ENCODE measurements at places on chromosomes 1 and 21.

- DNase-seq: no peak
Measured at GRCh38 chr1:82503822-82504221, 703.1 kb downstream of the ADGRL2 start.

DNA sequence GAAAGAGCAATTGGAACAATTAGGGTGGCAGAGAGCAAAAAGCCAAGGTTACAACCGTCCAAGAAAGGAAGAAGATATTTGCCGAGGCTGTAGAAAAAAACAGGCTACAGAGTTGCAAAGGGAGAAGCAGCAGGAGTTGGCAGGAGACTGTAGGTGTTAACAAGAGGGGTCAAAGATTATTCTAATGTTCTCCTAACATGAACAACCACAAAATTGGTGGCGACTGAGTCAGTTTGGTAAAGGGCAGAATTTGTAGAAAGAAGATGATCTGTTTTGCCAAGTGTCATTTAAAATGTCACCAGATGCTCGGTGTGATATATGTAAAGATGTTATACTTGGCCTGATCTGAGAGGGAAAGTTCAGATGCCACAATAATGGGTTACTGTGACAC is 401 bp upstream of the PRUNE1 start:
- no peak for DNase-seq

DNA sequence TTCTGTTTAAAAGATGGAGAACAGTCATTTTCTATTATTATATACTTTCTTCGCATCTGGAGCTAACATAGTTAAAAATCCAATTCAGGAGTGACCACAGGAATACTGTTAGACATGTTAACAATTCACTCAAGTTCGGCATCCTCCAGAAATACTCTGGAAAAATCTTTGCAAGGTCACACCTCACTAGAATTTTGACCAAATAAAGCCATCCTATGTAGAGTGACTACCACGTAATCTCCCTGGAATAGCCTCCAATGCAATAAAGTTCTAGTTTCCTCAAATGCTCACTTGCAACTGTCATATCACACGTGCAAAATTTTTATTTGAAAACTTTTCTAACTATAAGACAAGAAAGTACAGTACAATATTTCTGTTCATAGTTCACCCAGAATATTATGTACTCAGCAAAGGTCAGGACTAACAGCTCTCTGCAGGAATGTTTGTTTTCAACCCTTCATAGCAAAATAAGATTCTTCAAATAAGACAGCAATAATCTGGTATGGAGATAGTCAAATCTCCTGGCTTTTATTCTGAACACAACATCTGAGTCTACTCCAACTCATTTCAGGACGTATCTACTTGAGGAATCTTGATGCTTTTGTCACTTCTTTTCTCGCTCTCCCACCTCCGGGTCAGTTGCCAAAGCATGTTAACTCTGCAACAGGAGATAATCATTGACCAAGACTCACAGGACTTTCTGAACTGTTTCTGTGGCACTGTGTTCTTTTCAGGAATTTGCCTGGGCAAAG is 82.6 kb downstream of the GDAP2 start:
- no peak for DNase-seq

- no peak for DNase-seq
Measured at GRCh38 chr1:231387770-231388669, 34.1 kb downstream of the EGLN1 start.

- DNase-seq: no peak
Measured at GRCh38 chr21:27819299-27819698, 852.4 kb upstream of the ADAMTS5 start.

- DNase-seq: no peak
Measured at GRCh38 chr1:95353194-95353593, 119.2 kb downstream of the RWDD3 start.

DNA sequence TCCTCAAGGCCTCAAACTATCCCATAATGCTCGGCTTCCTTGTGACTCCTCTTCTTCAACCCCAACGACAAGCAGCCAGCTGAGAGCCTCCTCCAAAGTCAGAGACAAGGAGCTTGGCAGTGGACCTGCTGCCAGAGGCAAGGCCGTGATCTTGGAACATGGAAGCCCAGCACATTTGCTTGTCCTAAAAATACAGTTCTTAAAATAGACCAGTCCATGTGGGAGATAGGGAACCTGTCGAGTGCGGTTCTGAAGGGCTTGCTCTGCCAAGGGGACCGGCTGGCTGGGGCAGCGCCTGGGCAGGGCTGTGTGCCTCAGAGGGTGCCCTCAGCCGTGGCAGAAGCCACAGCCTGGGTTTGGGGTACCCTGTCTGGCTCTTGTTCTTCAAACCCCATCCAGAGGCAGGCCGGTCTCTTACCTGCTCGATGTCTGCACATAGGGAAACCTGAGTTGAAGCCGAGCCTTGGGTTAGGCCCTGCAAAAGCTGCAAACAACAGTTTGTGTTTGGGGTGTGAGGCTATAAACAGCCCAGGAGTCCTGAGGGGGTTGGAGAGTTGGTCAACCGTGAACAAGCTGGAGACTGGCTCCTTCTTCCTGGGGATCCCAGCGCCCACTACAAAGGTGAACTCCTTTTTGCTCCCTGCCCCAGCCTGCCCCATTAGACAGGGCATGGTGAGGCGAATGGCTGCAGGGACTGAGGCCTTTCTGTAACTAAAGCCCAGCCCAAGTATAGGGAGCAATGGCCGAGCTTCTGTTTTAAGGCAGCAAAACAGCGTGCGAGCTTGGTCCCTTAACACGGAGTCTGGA is 228.8 kb downstream of the CAMTA1 start:
- DNase-seq: no peak

DNA sequence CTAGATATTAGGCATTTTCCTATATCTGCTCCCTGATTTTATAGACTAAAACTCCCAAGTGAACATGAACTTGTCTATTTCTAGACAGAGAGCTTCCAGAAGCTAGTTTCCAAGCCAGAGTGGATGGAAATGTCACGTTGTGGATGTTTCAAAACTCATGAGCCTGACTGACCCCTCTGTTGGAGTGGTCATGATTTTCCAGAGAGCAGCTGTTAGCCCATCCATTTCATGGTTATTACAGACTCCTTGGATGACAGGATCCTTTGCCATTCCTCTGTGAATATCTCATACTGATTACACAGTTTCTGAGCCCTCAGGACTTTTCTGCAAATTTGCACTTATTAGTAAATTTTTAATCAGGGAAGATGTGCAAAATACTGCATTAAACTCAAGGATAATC is 76.8 kb upstream of the ATF3 start:
- DNase-seq: no peak

DNA sequence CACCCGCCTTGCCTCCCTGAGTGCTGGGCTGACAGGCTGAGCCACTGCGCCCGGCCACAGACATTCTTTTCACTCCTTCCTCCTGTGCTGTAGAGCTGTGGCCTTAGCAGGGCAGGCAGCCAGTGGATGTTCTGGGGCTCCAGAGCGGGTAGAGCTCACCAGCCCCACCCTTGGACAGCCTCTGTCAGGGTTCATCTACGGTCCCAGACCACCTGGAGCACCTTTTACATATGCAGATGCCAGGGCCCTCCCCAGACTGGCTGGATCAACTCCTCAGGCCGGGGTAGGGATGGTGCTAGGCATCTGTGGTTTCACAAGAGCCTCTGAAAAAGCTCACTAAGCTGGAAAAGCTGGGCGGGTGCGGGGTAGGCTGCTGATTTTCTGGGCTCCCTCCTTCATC is 4.6 kb downstream of the ATP13A2 start:
- DNase-seq: no peak

GRCh38 chr1:244234009-244234643 is 183.0 kb downstream of the ZBTB18 start:
- DNase-seq: no peak

GRCh38 chr1:111593403-111594305 is 25.9 kb upstream of the RAP1A start:
- no peak for DNase-seq

- DNase-seq: no peak
Measured at GRCh38 chr1:176241385-176242015, 34.4 kb upstream of the COP1 start.

GRCh38 chr1:107935396-107936064 is 29.4 kb downstream of the VAV3 start:
- DNase-seq: no peak

GRCh38 chr1:112901387-112901786 is 54.6 kb downstream of the SLC16A1 start:
- no peak for DNase-seq

GRCh38 chr1:61399199-61399598 is 316.8 kb downstream of the NFIA start:
- DNase-seq: no peak

DNA sequence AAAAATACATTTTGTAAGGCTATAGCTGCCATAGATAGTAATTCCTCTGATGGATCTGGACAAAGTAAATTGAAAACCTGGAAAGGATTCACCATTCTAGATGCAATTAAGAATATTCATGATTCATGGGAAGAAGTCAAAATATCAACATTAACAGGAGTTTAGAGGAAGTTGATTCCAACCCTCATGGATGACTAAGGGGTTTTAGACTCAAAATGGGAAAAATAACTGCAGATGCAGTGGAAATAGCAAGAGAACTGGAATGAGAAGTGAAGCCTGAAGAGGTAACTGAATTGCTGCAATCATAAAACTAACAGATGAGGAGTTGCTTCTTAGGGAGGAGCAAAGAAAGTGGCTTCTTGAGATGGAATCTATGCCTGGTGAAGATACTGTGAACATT is 230.8 kb downstream of the KCTD3 start:
- DNase-seq: no peak

DNA sequence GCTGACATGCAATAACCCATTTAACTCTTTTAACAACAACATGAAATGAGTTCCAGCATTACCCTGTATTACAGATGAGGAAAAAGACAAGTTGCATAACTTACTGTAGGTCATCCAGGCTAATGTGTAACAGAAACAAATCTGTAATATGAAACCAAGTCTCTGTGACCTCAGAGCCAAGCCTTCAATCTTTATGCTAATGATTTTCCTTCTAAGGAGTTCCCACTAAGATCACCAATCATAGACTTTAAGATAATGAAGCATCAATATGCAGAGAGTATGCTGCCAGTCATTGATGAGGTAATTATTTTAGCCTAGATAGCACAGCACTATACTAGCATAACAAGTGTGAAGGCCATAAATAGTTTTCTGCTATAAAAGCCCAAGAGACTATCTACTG is 35.6 kb upstream of the RNPC3 start:
- DNase-seq: no peak

GRCh38 chr1:241156231-241156965 is 200.6 kb downstream of the RGS7 start:
- DNase-seq: no peak

DNA sequence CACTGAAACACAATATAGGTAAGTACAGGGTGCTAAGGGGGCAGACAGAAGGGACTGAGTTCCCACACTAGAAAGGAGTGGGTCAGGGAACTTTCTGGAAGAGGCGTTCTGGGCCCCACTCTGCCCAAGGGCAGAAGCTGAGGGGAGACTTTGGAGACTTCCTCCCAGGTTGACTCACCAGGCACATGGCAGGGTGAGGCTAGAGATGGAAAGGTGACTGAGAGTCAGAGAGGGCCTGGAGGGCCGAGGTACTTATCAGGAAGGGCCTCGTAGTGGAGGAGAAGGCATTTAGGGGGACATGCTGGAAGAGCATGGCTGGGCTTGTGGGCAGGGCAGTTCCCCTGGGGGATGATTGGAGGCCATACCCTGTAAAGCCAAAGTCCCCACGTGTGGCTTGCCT is 159.9 kb upstream of the JUN start:
- DNase-seq: no peak

- no peak for DNase-seq
Measured at GRCh38 chr1:177210071-177210470, 39.3 kb downstream of the BRINP2 start.
